B cell (primary cell): ENCODE measurements at places on chromosomes 4 and X.

DNA sequence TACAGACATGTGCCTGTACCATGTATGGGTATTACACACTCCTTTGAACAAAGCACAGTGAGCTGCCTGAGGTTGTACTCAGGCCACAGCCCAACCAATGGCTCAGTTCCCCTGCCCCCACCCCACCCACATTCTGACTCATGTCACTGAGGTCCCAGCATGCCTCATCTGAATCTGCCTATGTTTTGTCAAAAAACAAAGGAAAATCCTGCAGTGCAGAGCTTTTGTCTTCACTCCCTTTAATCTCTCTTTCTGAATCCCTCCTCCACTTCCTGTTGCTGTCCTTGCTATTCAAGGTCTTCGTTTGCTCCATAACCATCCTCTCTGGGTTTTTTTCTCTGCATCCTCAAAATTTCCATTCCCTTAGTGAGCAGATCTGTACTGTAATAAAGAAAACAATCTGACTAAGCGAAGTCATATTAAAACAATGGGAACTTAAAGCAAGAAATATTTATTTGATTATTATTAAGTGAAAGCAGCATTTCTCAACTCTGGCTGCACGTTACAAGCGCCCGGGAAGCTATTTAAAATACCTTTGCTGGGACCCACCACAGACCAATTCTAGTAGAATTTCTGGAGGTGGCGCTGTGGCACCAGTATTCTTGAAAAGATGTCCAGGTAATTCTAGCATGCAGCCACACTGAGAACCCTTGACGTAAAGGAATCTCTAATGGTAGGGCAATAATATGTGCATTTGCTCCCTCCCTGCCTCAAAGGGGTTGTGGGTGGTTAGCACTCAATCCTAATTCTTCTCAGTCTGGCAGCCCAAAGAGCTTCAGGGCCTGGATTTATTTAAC lies 8.7 kb downstream of the GUCY2F start:
- no peak for DNase-seq

DNA sequence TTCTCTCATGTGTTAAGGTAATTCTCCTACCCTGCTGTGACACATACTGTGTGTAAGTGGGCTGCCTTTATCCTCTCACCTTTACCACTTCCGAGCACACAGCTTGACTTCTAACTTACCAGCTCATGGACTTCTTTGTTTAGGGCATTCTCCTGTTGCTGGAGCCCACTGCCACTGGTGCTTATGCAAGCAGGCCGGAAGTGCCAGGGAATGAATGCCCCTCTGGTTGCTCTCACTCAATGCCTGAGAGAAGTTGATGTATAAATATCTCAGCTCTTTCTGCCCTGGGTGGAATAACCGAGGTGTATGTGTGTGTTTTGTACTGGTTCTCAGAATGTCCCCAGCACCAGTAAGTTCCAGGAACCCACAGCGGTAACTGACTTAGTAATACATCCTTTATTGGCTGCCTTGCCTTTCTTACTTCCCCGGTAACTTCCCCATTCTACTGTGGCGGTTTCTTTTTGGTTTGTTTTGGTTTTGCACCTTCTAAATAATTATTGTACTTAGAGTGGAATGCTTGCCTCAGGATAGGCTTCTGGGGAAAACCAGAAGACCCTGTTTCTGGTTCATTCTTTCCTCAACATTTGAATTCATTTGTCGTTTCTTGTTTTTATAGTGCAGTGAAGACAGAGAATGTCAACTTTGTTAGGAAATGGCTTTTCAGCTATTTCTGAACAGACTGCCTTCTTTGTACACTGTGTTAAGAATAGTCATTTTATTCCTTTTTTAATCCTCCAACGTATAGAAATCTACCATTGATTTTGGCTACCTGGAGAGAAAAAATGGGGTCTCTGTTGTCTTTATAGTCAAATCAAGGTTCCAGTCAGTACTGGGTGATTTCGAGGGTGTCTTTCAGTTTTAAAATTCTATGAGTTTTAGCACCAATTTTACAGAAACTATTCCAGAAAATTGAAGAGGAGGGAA lies 45.4 kb downstream of the CXorf58 start:
- DNase-seq, result peak; percentile 63

GRCh38 chrX:96722781-96723180 lies 38.1 kb downstream of the DIAPH2 start:
- DNase-seq, result no peak

DNA sequence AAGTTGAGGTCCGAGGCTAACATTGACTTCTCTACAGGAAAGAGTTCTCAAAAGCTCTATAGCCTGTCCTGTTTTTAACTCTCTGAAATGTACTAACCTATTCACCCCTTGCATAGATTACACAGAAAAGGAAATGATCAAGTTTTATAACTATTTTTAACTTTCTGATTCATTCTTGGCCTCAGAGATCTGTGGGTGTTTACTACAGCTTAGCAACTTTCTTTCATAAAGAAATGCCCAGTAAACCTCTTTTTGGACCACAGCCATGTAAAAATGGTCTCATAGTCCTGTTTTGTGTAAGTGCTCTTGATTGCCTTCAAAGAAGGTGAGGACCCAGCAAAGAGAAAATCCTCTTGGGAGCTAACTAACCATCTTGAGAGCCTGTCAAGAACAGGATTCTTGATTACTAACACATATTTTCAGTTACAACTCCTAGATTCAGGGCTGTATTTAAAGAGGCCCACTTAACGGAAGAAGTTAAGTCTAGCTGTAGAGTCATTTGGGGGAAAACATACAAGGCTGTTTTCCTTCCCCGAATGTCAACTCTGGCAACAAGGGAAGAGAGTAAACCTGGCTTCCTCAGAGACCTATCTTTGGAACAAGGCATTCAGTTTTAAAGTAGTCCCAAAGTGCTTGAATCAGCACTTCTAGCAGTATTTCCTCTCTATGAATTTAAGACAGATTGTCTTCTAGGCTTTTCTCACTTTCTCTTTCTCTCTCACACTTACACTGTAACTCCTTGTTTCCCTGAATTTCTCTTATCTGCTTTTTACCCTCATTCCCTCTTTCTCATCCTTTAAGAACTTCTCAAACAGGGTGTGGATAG lies 78.2 kb downstream of the IL21 start:
- no peak for DNase-seq

GRCh38 chr4:159400558-159401225 lies 297.8 kb downstream of the RAPGEF2 start:
- no peak for DNase-seq

GRCh38 chr4:182318256-182318655 lies 75.1 kb downstream of the TENM3 start:
- no peak for DNase-seq

- DNase-seq, result no peak
Measured at GRCh38 chrX:30795981-30796958, 92.8 kb downstream of the TAB3 start.
